ENCODE measurements at places on chromosomes 13 and 19.

DNA sequence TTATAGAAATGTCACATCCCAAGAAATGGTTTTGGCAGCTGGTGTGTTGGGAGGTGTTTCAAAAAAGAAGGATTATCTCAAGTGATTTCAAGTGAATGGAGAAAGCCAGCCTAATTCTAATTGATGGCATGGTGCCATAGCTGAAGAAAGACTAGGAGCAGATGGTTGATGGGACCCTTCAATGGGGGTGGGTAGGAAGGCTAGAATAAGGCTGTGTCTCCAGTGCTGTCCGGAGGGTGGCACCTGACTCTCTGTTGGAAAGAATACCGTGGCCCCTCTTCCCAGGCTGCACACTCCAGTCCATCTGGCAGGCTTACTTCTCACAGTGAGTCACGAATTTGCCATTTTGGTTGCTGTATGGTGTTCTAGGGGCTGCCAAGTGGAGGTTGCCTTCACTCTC is 51.0 kb upstream of the GPR12 start:
- DNase-seq, result no peak

- no peak for DNase-seq
Observed at GRCh38 chr13:101730420-101731000, 278.0 kb downstream of the ITGBL1 start.

- no peak for DNase-seq
Observed at GRCh38 chr13:91400063-91400399, 1.6 kb downstream of the GPC5 start.

DNA sequence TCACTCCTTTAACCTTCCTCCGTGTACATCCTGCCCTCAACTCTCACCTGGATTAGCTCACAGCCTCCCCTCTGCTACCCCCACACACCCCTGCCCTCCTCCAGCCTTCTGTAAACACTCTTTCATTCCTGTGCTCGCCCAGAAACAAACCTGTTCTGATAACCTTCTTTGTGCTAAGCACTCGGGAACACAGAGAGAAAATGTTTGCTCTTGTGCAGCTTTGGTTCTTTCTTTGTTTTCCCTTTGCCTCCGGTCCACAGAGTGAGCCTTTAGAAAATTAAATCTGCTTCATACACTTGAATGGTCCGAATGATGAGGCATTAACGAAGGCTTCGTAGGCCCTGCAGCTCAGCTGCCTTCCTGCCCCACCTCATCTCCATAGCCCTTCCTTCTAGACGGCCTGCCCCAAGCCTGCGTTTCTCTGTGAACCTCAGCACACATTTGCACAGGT is 6.6 kb upstream of the ZDHHC20 start:
- DNase-seq, result no peak

GRCh38 chr13:79382545-79383275 is 23.3 kb downstream of the RBM26 start:
- DNase-seq, result no peak

DNA sequence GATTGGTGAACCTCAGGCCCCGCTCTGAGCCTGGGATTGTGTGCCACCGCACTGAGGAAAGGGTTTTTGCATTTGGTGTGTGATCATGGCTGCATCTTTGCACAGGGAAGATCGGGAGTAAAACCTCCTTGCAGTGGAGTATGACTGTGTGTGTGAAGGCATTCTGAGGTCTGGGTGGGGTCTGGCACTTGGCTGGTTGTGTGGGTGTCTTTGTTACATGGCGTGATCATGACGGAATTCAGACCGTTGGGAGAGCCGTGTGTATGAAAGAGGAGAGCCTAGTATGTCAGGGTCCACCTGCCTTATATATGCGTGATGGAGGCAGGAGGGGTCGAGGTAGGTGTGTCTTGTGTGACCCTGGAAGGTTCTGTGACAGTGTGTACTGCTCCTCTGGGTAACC is 740 bp upstream of the BEST2 start:
- DNase-seq, result no peak

DNA sequence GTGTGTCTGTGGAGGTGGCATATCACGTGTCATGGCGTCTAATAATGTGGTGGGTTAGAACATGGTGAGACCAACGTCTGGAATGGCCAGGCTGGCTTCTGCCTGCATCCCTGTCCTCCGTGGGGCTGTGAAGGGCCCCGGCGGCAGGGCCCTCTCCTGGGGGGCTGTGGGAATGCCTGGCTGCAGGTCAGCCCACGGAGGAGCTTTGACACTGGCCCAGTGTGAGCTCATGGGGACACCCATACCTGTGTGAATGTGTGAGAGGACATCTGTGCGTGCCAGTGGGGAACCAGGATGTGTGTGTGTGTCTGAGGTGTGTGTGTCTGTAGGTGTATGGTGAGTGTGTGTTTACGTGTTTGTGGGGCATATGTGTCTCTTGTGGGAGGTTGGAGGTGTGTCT is 300.1 kb downstream of the TEX29 start:
- DNase-seq, result no peak

- no peak for DNase-seq
Observed at GRCh38 chr13:92297971-92298942, 899.8 kb downstream of the GPC5 start.

- DNase-seq, result peak; percentile 4
Observed at GRCh38 chr13:32594157-32594738, 8.0 kb downstream of the PDS5B start.

- peak; percentile 33 for DNase-seq
Observed at GRCh38 chr19:42634409-42635232, 39.9 kb upstream of the CEACAM8 start.
